Hematopoietic multipotent progenitor cell treated with erythropoietin and hydrocortisone succinate and interleukin-3 and kit ligand, for 17 days (in vitro differentiated cells): ENCODE measurements at places on chromosomes 3 and 15.

DNA sequence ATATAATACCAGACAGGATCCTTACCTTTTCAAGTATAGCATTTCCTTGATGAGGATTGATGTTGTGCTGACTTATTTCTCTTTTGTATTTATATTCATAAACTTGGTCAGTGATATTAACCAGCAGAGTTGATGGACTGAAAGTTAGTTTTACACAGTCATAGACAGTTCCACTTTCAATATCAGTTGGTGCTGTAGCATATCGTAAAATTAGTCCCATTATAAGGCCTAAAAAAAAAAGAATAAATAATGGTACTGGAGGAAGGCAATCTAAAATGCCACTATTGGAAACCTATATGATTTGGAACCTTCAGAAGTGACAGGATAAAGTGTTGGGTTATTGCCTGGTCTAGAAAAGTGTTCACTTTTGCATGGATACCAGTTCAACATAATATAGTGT lies 16.3 kb downstream of the SLC9A9 start:
- DNase-seq: no peak

- peak; percentile 50 for DNase-seq
Observed at GRCh38 chr15:32651229-32651837, 9.8 kb downstream of the SCG5 start.

DNA sequence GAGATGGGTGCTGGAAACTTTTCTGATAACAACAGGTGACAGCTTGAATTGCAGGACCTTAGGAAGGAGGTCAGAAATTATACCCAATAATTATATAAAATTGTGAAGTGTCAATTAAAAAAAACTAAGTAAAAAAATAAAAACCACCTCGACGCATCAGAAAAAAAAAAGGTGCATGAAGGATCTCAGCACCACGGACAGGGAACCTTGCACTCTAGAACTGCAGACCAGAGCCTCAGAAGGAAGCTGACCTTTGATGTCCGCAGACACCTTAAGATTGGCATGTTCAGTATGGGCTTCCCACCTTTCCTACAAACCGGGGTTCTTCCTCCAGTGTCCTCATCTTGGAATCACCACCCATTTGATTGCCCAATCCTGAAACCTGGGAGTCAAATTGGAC lies 60.9 kb downstream of the SCN10A start:
- no peak for DNase-seq

GRCh38 chr3:113684271-113684819 lies 12.1 kb downstream of the USF3 start:
- DNase-seq: no peak

GRCh38 chr3:193875601-193876321 lies 260.2 kb upstream of the HES1 start:
- DNase-seq: no peak

GRCh38 chr15:68298882-68299381 lies 21.4 kb downstream of the FEM1B start:
- peak; percentile 29 for DNase-seq
